Esophagus mucosa (tissue), 1 donor: ENCODE measurements at places on chromosomes 2 and 18. TPM values are rescaled to one million over a fixed set of nuclear protein-coding genes. Genes with fewer than 3 reads are reported as not detected.

Gene CDKL4
- total RNA-seq: 0.28 TPM

Gene ANO7
- total RNA-seq: 0.12 TPM

Gene CPS1
- total RNA-seq: 4.7 TPM

Gene FAM228A
- not detected for total RNA-seq

Gene SGO2
- total RNA-seq: 6.3 TPM

Gene COL4A4
- 0.24 TPM for total RNA-seq

Gene IL1R1
- total RNA-seq: 19.1 TPM

Gene DPP4
- total RNA-seq: 0.56 TPM

Gene IL1B
- total RNA-seq: 4.1 TPM

Gene NT5C1B
- not detected for total RNA-seq

Gene LYPD6
- 0.96 TPM for total RNA-seq

Gene ADAM23
- total RNA-seq: 16.3 TPM

Gene GLS
- total RNA-seq: 25.9 TPM

Gene SLC16A14
- total RNA-seq: 3.8 TPM

Gene COX5B
- total RNA-seq: 302 TPM
